Fibroblast of the conjunctiva (primary cell): ENCODE measurements at places on chromosomes 3 and 15.

DNA sequence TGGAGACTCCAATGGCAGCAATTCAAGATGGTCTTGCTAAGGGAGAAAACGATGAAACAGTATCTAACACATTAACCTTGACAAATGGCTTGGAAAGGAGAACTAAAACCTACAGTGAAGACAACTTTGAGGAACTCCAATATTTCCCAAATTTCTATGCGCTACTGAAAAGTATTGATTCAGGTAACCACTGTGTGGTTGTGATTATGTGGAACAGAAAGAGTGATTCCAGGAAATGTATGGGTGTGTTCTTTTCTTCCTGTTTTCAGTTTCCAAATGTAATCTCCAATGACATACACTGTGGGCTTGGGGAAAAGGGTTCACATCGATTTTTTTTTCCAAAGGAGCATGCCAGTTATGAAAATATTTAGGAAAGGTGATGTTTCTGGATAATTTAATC, 10.9 kb downstream of the SCG3 start:
- DNase-seq, result no peak

- no peak for DNase-seq
Observed at GRCh38 chr15:39855400-39855799, 64.7 kb downstream of the GPR176 start.

DNA sequence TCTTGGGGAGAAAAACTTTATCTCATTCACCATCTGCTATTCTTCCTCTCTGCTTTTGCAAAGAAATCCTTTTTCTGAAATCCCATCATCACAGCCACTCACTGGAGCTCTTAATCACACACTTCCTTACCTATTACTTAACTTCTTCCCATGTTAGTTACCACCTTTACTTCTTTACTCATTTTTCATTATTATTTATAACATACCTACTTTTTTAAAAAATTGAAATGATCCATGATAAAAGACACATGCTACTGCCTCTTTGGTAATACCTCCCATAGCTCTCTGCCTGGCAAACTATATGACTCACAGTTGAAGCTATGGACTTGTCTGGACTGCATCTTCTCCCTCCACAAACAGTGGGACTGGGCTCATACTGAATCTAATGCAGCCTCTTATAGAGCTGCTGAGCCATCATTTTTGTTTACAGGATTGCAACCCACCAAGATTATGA, 150.3 kb downstream of the TNIK start:
- DNase-seq, result peak; percentile 22

DNA sequence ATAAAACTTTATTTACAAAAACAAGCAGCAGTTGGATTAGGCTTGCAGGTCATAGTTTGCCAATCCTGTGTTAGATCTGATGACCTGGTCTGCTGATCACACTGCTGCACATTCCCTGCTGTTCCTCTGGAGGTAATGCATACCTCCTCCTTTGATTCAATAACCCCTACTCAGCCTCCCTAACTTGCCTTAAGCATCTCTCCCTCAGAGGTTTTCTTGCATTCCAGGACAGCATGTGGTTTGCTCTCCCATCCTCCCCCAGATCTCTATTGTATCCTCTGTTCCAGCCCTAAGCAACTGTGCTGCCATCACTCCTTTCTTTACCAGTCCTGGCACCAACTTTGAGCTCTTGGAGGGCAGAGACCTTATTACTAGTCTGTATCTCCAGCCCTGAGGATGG, 63.4 kb downstream of the CACNA2D3 start:
- no peak for DNase-seq

DNA sequence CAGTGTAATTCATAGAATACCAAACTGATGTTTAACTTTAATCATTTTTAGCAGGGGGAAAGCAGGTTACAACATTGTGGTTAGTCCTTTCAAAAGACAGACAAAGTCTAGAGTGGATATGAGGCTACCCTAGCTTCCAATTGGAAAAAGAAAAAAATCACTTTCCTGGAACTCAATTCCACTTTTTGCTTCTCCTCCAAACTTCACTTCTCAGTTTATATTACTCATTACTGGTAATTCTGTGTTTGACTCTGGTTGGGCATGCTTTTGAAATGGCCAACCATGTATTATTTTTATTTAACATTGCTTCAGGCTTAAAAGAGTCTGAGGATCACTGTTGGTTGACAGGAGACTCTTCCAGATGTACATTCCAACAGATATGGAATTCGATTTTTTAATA, 84.8 kb downstream of the RAP2B start:
- peak; percentile 16 for DNase-seq

- no peak for DNase-seq
Observed at GRCh38 chr15:33533197-33533596, 222.4 kb downstream of the RYR3 start.

DNA sequence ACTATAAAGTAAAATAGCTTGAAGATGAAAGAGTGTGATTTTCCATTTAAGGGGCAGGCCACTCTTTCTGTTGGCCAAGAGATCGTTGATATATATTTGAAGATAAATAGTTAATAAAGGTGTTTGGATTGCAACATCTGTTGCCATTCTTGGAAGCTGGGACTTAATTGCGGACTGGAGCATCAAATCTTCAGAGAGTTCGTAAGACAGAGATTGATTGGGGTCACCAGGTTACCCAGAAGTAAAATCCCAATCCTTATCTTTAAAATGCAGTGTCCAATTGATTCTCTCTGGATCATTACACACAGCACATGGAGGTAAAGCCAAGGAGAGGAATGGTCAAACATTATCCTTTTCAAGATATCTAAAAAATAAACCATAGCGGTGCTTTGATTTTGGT, 220.8 kb upstream of the HES1 start:
- no peak for DNase-seq

DNA sequence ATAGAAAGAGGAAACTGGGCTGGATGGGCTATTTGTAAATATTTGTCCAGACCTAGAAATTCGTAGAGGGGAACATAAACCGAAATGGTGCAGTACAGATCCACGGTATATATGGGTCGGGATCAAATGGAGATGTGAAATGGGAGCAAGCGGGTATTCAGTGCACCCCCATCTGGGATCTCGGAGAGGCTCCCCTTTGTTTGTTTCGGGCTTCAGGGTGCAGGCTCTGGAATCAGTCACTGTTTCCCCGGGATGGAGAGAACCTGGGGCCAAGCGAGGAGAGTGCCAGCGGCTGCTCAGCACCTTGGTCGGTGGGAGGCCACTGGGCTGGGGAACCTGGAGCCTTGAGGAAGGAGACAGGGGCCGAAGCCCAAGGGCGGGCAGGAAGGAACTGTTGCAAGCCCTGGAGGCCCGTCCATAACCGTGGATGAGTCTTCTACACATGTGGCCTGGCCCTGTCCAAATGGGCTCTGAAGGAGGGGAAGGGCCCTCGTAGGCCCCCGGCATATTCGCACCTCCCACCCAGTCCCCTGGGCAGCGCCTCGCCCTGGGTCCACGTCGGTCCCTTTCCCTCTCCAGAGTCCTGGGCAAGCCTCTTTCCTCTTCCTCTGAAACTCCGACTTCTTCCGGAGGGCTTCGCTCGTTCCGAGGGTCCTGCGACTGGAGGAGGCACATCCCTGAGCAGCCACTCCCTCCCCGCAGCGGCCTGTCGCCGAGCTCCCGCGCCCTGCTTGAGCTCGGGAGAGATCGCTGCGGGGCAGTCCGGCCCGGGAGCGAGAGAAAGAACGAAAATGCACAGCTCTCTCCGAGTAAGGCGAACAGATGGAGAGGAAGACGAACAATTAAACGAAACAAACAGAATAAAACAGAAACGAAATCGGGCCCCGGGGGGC, 3.0 kb downstream of the ISL2 start:
- no peak for DNase-seq
